ENCODE measurements at places on chromosomes 13 and 19.

DNA sequence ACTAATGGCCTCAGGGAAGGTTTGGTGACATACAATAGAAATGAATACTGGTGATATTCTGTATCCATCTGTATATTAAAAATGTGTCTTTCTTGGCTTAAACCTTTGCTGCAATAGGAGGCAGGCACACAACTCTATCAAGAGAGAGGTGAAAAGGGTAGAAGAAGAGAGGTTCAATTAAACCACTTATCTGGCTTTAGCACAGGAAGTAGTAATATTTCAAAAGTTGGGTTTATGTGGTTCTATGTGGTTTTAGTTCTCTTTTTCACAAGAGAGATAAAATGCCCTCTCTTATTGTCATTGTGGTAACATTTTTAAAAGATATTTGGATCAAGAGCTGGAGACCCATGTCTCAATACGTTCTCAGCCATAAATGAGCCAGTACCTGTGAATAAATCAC, 146.2 kb upstream of the FNDC3A start:
- no peak for DNase-seq

- DNase-seq, result no peak
These were observed 63.3 kb downstream of the DHRS12 start for GRCh38 chr13:51740698-51741097.

- no peak for DNase-seq
These were observed 1.7 kb downstream of the DMWD start for GRCh38 chr19:45790942-45791341.

DNA sequence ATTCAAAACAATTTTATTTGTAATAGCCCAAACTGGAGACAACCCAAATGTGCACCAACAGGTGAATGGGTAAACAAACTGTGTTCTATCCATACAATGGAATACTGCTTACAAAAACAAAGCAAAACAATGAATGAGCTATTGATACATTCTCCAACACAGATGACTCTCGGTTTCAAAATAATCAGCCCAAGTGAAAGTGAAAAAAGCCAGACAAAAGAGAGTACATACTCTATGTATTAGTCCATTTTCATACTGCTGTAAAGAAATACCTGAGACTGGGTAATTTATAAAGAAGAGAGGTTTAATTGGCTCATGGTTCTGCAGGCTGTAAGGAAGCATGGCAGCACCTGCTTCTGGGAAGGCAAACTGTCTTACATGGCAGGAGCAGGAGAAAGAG, 65.2 kb upstream of the LRCH1 start:
- DNase-seq, result no peak

DNA sequence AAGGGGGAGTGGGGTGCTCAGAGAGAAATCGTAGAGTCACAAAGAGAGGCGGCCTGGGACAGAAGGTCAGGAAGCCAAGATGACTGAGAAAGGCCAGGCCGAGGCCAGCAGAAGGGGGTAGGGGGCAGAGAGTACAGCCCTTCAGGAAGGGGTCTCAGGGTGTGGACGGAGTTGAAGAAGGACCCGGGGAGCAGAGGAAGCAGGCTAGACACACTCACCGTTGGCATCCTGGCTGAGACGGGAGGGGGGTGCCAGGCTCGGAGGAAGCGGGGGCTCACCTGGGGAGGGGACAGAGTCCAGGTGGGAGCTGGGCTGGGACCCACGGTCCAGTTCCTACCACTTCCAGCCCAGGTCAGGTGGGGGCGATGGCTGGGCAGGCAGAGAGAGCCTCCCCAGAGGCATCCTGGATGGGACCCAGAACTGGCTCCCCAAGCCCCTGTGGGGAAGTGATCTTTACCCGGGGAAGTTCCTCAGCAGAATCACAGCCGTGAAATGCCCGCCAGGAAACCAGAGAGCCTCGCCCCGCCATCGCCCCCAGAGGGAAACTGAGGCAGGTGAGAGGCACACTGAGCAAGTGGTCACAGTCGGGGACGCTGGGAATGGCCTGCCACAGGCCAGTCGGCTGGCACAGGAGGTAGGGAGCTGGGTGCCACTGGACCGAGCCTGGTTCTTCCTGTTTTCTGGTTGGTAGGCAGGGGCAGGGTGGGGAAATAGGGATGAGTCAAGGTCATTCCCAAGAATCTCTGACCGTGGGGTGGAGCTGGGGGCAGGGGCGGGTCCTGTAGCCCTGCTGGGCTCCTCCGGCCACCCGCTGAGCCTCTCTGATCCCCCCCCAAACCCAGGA, 1.4 kb downstream of the MATK start:
- DNase-seq, result peak; percentile 31

DNA sequence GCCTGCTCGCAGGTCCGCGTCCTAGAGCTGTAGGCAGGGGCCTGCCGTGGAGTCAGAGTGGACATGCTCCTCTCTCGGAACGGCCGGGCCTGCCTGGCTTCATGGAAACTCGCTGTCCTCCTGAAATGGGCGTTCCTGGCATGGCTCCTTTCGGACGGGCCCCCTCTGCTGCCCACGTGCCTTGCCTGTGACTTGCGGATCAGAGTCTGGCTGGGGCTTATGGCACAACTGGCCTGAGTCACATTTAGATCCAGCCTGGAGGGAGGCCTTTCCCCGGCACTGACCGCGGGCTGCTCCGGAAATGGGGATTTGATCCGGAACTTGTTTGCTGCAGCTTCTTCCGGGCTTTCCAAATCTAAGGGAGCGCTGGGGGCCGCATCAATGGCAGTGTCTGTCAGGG, 28.1 kb downstream of the THSD1 start:
- DNase-seq, result no peak

- peak; percentile 47 for DNase-seq
These were observed 851 bp downstream of the ZNF320 start for GRCh38 chr19:52896431-52897137.

Measured in NCI-H526 (cell line).